ENCODE measurements at places on chromosomes 6 and 20. TPM values are rescaled to one million over a fixed set of nuclear protein-coding genes. Genes with fewer than 3 reads are reported as not detected.

- peak; percentile 23 for DNase-seq
Observed at GRCh38 chr6:30554962-30555815, 1.1 kb downstream of the GNL1 start.

GRCh38 chr6:137705160-137706082 is 161.6 kb upstream of the TNFAIP3 start:
- DNase-seq: peak; percentile 63

- DNase-seq: no peak
Observed at GRCh38 chr6:3286641-3287171, 28.0 kb downstream of the PSMG4 start.

DNA sequence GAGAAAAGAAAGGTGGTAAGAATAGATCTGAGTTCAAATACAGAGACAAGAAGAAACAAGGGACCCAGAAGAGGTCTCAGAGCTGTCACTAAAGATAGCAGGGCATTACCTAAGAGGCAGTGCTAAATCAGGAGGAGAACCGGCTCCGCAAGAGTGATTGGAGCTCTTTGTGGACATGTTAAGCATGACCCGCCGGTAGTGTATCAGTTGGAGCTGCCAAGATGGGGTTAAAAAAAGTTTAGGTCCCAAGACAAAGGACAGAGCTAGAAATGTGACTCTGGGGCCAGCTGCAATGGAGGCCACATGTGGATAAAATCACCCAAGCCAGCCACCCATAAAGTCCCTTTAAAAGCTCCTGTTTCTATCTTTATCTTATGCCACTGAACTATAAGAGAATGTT is 93.4 kb downstream of the MBOAT1 start:
- no peak for DNase-seq

- peak; percentile 69 for DNase-seq
Observed at GRCh38 chr20:41509316-41510200, 108.6 kb downstream of the CHD6 start.

DNA sequence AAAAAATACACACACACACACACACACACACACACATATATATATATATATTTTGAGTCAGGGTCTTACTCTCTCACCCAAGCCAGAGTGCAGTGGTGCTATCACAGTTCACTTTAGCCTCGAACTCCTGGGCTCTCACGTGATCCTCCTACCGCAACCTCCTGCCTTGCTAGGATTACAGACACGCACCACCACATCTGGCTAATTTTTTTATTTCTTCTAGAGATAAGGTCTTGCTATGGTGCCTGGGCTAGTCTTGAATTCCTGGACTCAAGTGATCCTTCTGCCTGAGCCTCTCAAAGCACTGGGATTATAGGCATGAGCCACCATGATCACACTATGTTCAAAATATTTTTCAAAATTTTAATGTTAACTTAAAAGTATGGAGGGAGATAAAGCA is 43.5 kb downstream of the NUP153 start:
- DNase-seq: no peak

DNA sequence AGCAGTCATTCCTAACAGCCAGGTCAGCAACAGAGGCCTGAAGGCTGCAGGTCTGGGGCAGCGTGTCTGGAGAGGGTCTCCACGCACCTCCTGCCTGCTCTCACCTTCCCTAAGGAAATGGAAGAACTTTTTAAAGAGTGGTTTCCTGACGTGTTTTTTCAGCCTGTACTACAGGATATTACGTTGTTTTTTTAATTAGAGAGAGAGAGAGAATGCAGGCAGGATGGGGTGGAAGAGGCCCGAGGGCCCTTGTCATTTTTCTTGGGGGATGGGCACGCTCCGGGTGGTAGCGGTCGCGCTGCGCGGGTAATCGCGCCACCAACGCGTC is 2.1 kb downstream of the DLL1 start:
- no peak for DNase-seq

DNA sequence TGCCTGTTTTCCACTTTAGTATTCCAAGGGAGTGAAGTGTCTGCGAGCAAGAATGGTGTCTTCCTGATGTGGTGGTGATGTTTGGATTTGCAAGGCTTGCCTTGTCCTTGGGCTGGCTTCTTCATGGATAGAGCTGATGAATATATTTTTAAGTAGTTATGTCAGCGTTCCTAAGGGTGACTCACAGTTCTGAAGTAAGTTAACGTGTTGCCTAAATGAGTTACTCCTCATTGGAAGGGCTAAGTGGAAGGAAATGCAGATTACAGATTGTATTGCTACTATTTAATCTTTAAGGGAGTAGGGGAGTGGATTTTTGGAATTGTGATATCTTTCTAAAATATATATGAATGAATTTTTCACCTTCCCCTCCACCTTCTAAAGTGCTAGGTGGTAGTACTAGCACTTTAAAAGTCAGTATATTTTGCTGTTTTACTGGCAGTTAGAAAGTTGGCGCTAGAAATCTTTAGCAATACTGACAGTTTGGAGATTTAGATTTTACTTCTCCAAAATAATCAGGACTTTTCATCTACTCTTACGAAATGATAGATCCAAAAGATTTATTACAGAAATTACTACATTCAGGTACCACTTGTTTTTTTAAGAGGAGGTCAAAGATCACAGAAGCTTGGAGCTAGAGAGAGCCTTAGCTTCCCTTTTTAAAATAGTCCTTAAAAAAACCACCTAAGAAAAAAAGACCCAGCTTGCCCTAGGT is 197.4 kb downstream of the JARID2 start:
- peak; percentile 94 for DNase-seq

GRCh38 chr20:47725248-47725973 is 59.9 kb downstream of the SULF2 start:
- DNase-seq: peak; percentile 73

DNA sequence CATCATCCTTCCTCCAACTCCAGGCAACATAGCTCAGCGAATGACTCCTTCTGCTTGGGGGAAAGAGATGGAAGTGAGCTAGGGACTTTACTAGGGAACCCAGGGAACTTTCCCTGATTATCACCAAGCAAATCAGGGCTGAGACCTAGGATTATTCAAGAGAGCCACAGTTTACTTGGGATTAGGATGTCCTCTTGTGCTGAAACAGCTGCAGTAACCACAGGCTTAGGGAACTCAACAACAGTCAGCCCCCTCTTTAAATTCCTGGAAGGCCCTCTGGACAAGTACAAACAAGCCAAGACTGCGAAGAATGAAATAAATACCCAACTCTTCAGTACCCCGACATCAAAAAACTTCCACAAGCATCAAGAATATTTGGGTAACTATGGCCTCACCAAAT is 700.9 kb downstream of the COL12A1 start:
- no peak for DNase-seq

GRCh38 chr6:161150566-161150965 is 123.3 kb downstream of the AGPAT4 start:
- no peak for DNase-seq

Gene AFG1L
- total RNA-seq: 2.0 TPM

Gene SLX4IP
- total RNA-seq: 5.9 TPM

Gene BPI
- not detected for total RNA-seq

Gene AARS2
- 10.8 TPM for total RNA-seq

Gene RIPPLY2
- not detected for total RNA-seq

Gene RAET1L
- not detected for total RNA-seq

Gene PAX1
- total RNA-seq: not detected

Gene ULBP2
- 7.2 TPM for total RNA-seq

Gene SLC23A2
- total RNA-seq: 10.2 TPM
